Stimulated activated CD4-positive, alpha-beta T cell treated with anti-CD3 and anti-CD28 coated beads, Interleukin-1b, Interleukin-23, amount 100 ng/mL, for 1 hour (primary cell): ENCODE measurements at places on chromosomes 1 and 21.
A peak's percentile ranks its signal among the peaks of the same experiment; 100 is the strongest.

DNA sequence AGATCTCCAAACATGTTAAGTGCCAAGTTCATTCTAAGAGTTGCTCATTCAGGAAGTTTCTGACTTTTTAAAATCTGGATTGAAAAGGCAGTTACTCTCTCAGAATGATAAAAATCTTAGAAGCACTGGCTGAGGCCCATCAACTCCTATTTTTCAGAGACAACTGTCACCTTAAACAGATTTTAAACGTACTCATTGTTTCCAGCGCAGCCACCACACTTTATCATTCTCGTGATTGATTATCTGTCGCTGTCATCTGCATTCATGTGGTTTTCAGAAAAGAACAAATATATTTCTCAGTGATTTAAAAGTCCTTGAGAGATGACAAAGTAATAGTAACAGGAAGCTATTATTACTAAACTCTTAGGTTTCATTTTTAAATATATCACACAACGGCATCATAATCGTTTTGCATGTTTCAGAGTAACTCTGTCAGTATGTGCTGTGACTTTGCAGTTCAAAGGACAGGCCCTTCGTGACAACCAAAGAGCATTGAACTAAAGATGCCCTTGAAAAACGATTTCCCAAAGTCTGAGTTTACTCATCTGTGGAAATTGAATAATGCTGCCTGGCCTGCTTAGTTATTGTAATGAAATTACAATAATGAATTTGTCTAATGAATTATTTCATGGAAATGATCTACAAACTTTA lies 14.9 kb upstream of the KCNK1 start:
- no peak for DNase-seq

GRCh38 chr1:152189657-152190442 lies 30.8 kb upstream of the RPTN start:
- DNase-seq: peak; percentile 51

- no peak for DNase-seq
Observed at GRCh38 chr1:6859415-6860343, 74.4 kb downstream of the CAMTA1 start.

DNA sequence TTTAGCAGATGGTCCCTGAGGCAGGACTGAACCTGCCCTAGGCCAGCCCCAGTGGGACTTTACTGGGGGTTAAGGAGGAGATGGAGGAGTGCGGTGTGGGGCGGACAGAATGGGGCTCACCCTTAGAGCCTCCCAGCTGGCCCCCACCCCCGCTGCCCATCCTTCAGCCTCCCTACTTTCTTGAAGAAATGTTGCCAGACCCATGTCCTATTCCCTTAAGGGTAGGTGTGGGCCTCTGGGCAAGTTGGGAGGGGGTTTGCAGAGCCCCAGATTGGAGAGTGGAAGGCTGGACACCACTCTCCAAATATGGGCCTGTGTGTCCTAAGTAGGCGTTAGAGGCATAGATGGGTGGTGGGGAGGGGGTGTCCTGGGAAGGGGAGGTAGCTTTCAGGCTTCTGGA lies 19.2 kb upstream of the EPS8L3 start:
- DNase-seq: no peak

GRCh38 chr1:76868916-76869315 lies 1.6 kb downstream of the ST6GALNAC5 start:
- no peak for DNase-seq

DNA sequence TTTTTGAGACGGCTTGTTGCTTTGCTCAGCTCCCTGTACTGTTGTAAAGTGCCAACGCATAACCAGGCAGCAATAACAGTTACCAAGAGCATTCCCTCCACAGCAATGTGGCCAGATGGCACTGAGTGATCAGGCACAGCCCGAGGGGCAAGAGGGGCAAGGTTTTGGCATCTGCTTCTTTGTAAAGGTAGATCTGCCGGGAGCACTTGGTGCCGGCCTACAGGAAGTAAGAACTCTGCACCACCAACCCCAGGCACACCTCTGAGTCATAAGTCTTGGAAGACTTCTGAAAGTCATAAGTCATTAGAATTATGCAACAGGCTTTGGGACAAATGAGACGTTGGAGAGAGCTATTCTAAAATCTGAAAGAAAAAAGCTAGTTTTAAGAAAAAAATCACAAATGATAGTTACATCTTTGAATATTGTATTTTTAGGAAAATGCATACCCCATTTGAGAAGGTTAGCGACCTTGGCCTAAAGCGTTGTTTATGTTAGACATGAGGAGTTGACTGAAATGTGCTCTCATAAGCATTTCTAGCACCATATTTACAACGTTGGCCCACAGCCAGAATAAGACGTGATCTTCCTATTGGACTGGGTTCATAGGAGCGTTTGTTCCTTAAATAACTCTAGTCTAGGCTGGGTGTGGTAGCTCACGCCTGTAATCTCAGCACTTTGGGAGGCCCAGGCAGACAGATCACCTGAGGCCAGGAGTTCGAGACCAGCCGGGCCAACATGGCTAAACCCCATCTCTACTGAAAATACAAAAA lies 37.7 kb upstream of the MAP10 start:
- DNase-seq: no peak

- DNase-seq: no peak
Observed at GRCh38 chr21:36223451-36223850, 66.8 kb downstream of the DOP1B start.

GRCh38 chr1:110343249-110343648 lies 4.1 kb downstream of the RBM15 start:
- DNase-seq: no peak

DNA sequence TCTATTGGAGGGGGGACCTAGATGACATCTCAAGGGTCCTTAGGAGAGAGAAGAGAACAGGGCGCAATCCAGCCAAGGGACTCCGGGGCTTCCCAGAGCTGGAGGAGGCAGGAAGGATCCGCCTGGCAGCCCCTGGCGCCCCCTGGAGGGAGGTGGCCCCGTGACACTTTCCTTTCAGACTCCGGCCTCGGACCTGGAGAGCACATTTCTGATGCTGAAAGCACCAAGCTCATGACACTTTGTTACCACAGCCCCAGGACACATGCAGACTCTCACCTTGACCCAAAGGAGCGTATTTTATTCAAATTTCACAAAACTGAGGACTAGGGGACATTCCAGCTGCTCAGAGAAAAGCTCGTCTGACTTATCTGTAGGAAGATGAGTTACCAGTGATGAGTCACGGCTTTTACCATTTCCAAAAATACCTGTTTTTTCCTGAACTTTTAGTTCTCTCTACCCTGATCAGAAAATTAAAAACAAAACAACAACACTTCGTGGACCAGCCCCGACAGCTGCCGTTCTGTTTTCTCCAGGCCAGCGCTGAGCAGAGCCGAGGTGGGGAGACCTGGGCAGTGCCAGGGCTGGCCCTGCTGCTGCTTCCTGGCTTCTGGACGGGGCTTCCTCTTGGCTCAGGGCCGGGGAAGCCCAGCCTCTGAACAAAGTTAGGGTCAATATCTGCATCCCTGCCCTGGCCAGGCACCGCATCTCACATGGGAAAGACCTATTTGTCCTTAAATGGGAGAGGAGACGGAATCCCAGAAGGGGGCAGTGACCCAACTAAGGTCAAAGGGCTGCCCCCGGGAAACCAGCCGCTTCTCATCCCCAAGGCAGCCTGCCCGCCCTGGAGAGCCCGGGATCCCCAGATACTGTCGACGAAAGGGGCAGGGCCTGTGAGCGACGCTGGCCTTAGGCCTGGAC lies 21.6 kb upstream of the POFUT2 start:
- no peak for DNase-seq

GRCh38 chr1:77605246-77606026 lies 77.0 kb downstream of the ZZZ3 start:
- DNase-seq: no peak

GRCh38 chr1:95126366-95126765 lies 9.2 kb downstream of the TLCD4 start:
- DNase-seq: no peak

DNA sequence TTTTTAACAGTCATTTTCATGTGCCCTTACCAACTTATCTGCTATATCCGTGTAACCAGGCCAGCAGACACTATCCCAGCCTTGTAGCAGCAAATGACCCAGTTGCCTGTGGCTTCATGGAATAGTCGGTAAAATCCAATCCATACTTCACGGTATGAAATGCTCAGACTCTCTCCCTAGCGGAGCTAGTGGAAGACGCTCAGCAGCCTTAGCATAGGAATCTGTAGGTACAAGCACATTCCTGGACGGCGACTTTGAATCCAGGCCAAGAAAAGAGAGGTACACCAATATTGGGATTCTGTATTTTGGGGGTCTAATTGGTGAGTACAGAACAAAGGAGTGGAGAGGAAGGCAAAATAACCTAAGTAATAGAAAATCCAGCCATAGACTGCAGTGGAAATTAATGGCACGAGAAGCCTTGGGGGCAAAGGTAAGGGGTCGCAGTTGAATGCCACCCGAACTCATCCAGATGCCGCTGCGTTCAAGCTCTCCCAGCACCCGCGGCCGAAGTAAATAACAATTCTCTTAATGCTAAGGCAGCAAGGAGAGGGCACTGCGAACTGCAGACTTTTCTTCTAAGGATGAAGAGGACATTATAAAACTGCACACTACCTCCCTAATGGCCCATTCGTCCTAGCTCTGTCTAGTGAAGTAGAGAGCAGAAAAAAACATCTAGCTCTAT lies 17.7 kb upstream of the TBX15 start:
- no peak for DNase-seq

- no peak for DNase-seq
Observed at GRCh38 chr1:210237479-210237878, 4.9 kb downstream of the SERTAD4 start.

DNA sequence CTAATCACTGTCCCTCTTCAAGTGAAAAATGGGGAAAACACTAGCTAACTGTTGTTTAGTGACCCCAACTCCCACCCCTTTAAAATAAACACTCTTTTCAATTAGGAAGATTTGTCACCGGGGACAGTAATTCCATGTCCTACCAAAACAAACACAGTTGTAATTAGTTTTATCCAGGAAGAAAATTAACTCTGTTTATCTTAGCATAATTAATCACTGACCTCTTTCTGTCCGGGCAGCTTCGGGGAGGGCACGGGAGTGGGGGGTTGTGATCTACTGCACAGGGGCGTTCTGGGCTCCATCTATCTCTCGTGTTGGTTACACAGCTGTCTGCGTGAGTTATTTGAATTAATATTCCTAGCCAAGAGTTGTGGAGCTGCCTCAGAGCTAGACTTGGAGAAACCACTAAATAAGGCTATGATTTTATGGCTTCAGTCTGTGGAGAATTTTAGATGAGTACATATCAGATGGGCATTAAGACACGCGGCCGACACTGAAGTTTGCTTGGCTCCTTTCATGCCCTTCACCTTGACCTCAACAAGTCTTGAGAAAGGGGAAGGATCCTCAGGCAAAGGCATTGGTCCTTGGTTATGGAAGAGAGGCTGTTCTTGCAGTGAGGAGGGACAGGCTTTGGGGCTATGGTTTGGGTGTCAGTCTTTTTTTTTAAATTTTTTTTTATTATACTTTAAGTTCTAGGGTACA lies 102.0 kb upstream of the TRABD2B start:
- DNase-seq: no peak

GRCh38 chr1:3968851-3969250 lies 68.8 kb upstream of the C1orf174 start:
- DNase-seq: no peak

DNA sequence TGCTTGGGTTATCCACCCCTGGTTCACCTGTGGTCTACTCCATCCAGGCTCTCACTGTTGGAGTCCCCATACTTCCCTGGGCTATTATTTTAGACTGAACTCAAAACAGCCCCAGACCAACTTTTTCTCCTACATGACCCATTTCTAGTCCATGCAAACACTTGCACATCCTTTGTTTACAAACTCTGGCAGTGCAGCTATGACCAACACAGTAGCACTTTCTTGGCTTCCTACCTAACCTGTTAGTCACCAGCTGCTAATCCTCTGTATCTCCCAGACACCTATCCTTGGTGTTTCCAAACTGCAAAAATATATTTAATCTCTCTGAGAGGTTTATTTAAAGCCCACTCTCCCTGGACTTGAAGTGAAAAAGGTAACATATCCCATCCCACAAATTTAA lies 90.8 kb downstream of the DDAH1 start:
- no peak for DNase-seq

DNA sequence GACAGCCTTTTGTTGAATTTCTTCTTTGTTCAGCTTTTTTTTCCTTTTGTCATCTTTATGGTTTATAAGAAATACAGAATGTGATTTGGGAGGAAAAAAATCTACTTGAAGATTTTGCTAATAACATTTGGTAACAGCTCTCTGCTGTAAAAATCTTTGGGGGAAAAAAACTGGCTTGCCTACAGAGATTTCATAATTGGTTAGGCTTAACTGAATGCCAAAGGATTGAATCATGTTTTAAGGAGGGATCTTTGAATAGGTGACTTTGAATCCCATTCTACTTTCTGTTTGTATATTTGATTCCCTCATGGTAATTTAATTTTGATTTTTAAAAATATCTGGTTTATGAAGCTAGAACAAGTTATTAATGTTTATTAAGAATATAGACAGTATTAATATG lies 3.2 kb downstream of the BTF3L4 start:
- no peak for DNase-seq

DNA sequence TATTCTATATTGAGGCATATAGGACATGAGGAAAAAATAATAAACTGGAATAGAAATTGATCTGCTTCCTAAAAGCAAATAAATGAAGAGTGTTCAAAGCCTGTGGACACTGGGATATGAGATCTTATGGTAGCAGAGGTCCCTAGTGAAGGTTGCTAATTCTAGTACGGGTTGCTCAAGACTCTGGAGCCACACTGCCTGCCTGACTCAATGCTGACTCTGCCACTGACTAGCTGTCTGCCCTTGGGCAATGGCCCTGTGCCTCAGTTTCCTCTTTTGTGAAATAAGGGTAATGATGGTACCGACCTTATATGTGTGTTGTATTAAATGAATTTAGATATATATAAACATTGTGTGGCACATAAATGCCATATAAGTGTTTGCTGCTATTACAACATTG lies 59.0 kb upstream of the C1orf53 start:
- DNase-seq: no peak

GRCh38 chr21:45158491-45159423 lies 84.4 kb downstream of the ADARB1 start:
- DNase-seq: no peak

- DNase-seq: no peak
Observed at GRCh38 chr1:25896266-25896665, 10.0 kb downstream of the STMN1 start.

GRCh38 chr1:119416006-119416640 lies 1.2 kb downstream of the HSD3B2 start:
- DNase-seq: no peak

DNA sequence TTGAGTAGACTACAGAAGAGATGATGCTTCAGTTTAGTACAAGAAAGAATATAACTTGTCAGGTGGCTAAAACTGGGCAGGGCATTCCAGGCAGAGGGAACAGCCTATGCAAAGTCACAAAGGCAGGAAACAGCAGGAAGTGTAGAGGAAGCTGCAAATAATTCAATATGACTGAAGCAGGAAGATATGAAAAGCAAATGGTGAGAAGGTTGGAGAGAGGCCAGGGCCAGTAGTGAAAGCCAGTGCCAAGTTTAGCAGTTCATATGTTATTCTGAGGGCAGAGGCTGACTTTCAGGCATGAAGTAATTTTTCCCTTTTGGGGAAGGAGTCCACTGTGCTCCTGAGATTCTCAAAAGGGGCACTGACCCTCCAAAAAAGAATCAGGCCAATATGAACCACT lies 8.0 kb upstream of the YBX1 start:
- no peak for DNase-seq

GRCh38 chr1:228511546-228512445 lies 24.6 kb downstream of the RNF187 start:
- DNase-seq: no peak

GRCh38 chr1:86703696-86704457 lies 499 bp upstream of the SH3GLB1 start:
- DNase-seq: peak; percentile 8

- no peak for DNase-seq
Observed at GRCh38 chr1:21165076-21165475, 11.6 kb downstream of the EIF4G3 start.

- DNase-seq: no peak
Observed at GRCh38 chr1:50570066-50570468, 146.8 kb upstream of the DMRTA2 start.
